SHP77 (cell line): ENCODE measurements at places on chromosomes 6 and 20.

GRCh38 chr6:113630738-113631535 is 226.2 kb upstream of the MARCKS start:
- no peak for DNase-seq

- DNase-seq: no peak
Measured at GRCh38 chr20:51495921-51496545, 46.5 kb downstream of the NFATC2 start.

- no peak for DNase-seq
Measured at GRCh38 chr6:10771371-10771894, 23.8 kb downstream of the TMEM14B start.

GRCh38 chr6:41531591-41532582 is 14.3 kb upstream of the FOXP4 start:
- no peak for DNase-seq

DNA sequence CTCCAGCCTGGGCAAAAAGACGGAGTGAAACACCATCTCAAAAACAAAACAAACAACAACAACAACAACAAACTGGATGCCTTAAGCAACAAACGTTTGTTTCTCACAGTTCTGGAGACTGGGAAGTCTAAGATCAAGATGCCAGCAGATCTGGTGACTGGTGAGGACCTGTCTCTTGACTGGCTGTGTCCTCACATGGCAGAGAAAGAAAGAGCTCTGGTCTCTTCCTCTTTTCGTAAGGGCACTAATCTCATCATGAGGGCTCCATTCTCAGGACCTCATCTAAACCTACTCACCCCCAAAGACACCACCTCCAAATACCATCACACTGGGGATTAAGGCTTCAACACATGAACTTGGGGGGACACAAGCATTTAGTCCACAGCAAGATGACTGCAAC is 13.5 kb upstream of the GFOD1 start:
- no peak for DNase-seq

DNA sequence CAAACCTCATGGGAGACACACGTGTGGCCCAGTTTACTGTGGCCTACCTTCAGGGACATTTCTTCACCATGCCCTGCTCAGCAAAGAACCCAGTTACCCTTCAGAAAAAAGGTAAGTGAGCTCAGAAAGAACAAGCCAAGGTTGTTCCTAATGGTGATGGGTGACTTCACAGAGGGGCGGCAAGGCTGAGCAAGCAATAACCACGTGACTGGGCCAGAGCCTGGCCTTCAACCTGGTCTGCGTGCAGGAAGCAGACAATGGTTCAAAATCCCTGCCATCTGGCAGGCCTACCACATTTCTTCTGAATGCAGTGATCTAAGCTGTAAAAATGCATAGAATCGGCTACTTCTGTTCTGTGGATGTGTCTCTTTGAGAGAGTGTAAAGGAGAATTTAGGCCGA is 115.5 kb upstream of the CST7 start:
- DNase-seq: no peak

DNA sequence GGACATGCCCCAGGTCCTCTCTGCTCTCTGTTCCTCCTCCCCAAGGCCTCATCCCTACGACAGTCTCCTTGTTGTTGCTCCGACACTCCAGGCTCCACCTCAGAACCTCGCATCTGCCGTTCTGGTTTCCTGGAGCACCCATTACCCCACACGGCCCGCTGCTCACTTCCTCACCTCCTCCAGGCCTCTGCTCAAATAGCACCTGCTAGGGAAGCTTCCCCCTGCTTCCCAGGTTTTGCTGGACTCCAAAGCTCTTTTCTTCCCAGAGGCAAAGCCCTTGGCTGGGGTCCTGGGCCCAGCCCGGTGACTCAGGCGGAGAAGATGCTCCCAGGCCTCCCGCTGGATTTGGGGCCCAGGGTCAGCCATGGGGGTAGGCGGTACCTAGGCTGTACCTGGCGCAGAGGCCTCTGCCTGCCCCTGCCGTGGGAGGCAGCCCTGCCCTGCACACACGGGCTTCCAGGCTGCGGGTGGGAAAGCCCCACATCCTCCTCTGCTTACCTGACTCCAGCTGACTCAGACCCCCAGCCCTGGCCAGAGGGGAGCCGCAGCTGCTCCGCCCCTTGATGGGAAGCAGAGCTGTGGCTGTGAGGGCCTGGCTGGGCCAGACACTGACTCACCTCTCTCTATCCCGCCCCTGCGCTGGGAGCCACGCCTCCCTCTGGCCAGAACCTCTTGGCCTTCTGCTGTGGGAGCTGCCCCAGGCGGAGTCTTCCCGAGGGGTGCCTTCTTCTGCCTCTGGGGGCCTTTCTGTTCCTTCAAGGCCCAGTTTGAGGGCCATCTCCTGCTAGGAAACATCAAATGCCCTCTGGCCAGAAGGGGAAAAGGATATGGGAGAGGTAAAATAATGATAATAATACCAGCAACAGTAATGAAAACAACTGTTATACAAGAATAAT is 130.5 kb downstream of the CEBPB start:
- peak; percentile 78 for DNase-seq

GRCh38 chr6:155256122-155256795 is 7.6 kb upstream of the CLDN20 start:
- no peak for DNase-seq

GRCh38 chr20:49919461-49919860 is 4.1 kb upstream of the SPATA2 start:
- no peak for DNase-seq

GRCh38 chr6:137265561-137266308 is 46.5 kb upstream of the IFNGR1 start:
- no peak for DNase-seq

DNA sequence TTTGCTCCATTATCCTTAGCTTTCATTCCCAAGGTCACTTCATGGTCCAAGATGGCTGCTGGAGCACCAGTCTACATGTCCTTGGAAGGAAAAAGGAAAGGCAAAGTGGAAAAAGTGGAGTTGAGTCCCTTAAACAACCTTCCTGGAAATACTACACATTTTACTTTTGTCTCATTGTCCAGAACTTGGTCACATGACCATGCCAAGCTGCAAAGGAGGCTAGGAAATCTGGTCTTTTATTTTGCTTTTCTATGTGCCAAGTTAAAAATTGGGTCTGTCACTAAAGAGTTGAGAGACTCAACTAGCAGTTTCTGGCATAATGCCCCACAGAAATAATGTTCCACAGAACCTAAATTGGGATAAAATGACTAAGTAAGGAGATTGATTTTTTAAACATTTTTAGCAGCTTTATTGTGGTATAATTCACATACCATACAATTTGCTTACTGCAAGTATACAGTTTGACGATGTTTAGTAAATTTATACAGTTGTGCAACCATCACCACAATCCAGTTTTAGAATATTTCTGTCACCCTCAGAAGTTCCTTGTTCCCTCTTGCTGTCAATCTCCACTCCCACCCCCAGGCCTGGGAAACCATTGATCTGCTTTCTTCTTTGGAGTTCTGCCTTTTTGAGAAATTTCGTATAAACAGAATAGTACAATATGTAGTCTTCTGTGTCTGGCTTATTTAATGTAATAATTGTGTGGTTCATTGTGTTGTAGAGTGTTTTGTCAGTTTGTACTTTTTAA is 5.6 kb upstream of the CHD6 start:
- no peak for DNase-seq

- DNase-seq: peak; percentile 42
Measured at GRCh38 chr20:19995220-19995863, 21.8 kb upstream of the NAA20 start.

DNA sequence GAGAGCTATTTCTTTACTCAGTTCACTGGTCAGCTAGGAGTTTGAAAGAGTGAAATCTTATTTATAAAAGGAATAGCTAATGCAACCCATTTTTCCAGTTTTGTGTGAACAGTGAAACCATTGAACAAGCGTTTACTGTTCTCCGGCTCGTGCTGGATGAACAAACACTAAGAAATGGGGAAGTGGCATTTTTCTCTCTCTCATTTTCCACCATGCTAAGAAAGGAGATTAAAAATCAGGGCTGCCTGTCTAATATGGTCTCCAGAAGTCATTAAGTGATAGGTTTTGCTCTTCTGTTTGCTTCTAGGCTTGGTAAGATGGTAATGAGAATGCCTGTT is 774 bp upstream of the SFT2D1 start:
- DNase-seq: no peak

GRCh38 chr6:149154261-149154821 is 163.2 kb upstream of the TAB2 start:
- no peak for DNase-seq

- no peak for DNase-seq
Measured at GRCh38 chr20:10521836-10522235, 86.7 kb downstream of the SLX4IP start.

GRCh38 chr20:757506-757905 is 10.8 kb downstream of the SLC52A3 start:
- no peak for DNase-seq

GRCh38 chr20:35734374-35734773 is 7.7 kb downstream of the RBM39 start:
- no peak for DNase-seq

DNA sequence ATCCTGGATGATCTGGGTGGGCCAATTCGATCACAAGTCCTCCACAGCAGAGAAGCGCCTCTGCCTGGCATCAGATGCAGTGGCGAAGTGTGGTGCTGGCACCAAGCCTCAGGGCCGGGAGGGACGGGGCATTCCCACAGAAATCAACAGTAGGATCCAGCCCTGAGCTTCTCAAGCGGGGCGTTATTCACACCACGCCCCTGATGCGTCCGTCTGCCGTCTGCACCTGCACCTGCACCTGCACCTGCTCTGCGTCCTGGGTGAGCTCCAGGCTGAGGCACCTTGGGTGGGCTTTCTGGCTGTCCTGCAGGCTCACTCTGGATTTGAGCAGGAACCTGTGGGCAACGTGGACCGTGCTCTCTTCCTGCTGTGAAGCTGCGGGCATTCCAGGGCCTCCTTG is 13.8 kb upstream of the NTSR1 start:
- no peak for DNase-seq

DNA sequence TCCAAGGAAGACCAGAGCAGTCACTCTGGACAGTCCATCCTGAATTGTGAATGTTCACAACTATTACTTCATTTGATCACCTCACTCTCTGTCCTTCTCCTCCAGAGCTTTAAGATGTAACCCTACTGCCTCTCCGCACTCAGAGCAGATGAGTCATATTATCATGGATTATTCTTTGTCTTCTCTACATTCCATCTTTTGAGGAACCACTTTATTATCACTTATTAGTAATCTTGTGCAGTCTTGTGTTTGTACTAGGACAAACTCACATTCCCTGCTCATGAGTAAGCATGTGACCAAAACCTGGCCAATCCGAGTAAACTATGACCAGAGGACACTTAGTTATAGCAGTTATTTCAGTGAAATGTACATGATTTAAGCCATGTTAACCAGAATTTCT is 401.5 kb upstream of the ADGRB3 start:
- no peak for DNase-seq

DNA sequence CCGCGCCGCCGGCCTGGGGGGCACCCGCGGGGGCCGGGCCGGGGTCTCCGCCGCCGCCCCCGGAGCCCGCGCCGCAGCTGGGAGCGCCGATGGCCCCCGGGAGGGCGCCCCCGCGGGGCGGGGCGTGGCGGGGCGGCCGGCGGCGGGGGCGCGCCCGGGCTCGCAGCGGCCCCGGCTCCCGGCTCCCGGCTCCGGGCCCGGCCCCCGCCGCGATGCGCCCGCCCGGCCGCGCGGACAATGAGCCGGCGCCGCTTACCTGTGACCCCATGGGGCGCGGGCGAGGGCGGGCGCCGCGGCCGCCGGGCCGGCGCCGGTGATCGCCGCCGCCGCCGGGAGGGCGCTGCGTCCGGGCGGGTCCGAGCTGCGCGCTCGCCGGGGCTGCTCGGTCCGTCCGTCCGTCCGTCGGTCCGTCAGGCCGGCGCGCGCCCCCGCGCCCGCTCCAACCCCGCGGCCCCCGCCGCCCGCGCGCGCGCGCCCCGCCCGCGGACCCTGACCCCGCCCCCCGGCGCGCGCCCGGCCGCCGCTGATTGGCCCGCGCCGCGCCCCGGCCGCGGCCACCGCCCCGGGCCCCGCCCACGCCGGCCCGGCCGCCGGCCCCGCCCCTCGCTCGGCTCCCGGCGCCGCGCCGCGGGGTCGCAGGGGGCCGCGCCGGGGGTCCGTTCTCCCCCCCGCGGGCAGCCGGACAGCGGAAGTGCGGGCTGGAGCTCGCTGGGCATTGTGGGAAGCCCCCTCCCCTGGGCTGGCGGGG is at the start of gene ZBTB46:
Gene ZBTB46 (minus strand): TSS at position 424 of the 748 bp plus-strand sequence. CDS start 40,507 bp downstream, outside the sequence.
- peak; percentile 59 for DNase-seq

- DNase-seq: no peak
Measured at GRCh38 chr20:18091623-18092022, 33.9 kb upstream of the OVOL2 start.

DNA sequence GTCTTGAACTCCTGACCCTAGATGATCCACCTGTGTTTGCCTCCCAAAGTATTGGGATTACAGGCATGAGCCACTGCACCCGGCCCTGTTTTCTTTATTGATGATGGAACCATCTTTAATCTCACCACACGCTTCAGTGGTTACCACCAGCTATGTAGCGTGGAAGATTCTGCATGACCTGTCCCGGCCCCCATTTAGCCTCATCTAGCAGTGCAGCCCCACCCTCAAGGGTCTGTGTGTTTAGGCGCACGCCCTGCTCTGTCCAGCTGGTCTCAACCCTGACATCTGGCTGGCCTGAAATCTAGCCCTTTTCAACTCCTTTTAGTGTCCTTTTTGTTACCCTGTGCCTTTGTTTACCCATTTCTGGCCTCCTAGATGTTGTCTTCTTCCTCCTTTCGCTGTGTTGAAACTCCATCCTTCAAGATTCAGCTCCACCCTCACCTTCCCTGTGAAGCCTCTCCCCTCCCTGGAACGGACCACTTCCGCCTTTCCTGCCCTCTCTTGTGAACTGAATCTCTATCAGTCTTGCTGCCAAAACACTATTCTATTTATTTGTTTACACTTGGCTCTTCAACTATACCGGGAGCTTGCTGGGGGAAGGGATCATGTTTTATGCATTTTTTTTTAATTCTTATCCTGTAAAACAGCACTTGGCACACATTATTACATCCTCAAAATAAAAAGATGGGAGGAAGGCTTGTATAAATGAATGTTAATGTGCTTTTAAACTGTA is 101.0 kb upstream of the MTHFD1L start:
- DNase-seq: no peak

DNA sequence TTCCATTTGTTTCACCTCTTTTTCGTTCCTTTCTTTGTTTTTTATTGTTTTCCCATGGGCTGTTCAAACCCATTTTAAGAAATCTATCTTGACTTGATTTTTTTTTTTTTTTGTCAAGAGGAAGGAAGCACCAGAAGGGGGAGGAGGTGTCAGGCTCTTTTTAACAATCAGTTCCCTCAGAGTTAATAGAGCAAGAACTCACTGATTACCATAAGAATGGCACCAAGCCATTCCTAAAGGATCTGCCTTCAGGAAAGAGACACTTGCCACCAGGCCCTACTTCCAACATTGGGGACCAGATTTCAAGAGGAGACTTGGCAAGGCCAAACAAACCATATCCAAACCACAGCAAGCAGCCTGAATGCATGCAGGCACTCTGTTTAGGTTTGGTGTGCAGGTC is 168.0 kb downstream of the OTOR start:
- no peak for DNase-seq

GRCh38 chr20:48832405-48832730 is 4.6 kb upstream of the PREX1 start:
- no peak for DNase-seq
